NCI-H748 treated with DMSO at 0.1 percent for 48 hours (cell line): ENCODE measurements at places on chromosomes 4 and X.

GRCh38 chr4:69594382-69594781 is 45.1 kb downstream of the UGT2A2 start:
- DNase-seq, result no peak

DNA sequence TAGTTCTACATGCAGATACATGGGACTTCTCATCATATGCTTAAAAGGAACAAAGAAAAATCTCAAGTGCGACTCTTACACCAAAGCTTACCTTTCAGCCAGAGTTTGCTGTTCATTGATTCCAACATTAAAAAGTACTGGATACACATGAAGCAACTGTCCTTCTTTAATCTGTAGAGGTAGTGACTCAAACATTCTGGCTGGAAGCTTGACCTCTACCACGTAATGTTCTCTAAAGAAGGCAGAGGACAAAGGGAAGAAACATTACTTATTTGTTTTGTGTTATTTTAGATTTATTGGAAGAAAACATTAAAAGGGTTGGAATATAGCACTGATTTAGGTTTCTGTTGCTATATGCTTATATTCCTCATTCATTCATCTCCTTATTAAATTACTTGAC is 476.1 kb downstream of the IL15 start:
- no peak for DNase-seq

GRCh38 chr4:188008377-188008776 is 12.8 kb downstream of the ZFP42 start:
- no peak for DNase-seq

- DNase-seq, result no peak
Measured at GRCh38 chr4:77538144-77538543, 67.5 kb upstream of the CXCL13 start.

GRCh38 chr4:119518230-119518892 is 110.2 kb downstream of the PDE5A start:
- DNase-seq, result no peak

- peak; percentile 97 for DNase-seq
Measured at GRCh38 chrX:132592880-132593279, 104.0 kb upstream of the MBNL3 start.

- DNase-seq, result no peak
Measured at GRCh38 chrX:134548257-134549201, 88.6 kb downstream of the HPRT1 start.

GRCh38 chr4:162852642-162853041 is 314.0 kb downstream of the NAF1 start:
- DNase-seq, result no peak

DNA sequence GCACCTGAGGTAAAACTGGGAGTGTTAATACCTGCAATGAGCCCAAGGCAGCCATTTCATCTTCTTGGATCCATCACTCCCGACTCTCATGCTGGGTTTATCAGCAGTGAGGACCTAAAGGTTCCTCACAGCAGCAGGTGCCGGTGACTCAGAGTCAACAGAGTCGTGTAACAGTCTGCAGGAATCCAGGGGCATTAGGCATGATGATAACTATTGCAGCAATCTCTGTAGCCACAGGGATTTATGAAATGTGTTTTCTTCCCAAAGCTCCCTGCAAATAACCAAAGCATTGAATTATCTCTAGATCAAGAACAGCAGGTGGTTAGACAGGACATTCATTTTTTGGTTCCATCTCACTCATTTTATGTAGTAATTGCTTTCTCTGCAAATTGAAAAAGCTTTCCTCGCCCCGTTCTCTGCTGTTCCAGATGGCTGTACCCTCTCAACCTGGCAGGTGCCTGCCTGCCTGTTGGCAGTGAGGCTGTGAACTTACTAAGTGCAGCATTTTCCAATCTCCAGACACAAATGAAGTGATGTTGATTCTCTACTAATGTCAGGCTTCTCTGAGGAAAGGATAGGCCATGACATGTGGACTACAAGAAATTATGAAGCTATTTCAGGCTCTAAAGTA is 48.1 kb upstream of the TSPAN7 start:
- DNase-seq, result no peak

DNA sequence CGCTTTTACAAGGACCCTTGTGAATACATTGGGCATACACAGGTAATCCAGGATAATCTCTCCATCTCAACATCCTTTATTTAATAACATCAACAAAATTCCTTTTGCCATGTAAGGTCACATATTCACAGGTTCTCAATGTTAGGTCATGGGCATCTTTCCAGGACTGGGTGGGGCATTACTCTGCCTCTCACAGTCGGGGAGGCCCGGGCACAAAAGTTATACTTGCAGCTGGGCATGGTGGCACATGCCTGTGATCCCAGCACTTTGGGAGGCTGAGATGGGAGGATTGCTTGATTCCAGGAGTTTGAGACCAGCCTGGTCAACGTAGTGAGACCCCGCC is 93.7 kb upstream of the AP1S2 start:
- no peak for DNase-seq
